ENCODE measurements at places on chromosomes 5 and 9.

GRCh38 chr5:77845324-77845646 lies 69.1 kb upstream of the TBCA start:
- DNase-seq = no peak

DNA sequence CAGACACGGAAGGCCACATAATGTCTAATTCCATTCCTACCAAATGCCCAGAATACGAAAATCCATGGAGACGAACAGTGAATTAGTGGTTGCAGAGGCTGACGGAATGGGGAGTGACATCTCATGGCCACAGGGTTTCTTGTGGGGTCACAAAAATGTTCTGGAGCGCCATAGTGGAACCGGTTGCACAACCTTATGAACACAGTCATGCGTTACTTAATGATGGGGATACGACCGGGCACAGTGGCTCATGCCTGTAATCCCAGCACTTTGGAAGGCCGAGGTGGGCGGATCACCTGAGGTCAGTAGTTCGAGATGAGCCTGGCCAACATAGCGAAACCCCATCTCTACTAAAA lies 26.0 kb upstream of the TTLL11 start:
- DNase-seq = no peak

- DNase-seq = no peak
Measured at GRCh38 chr5:106962464-106963230, 708.1 kb downstream of the EFNA5 start.

DNA sequence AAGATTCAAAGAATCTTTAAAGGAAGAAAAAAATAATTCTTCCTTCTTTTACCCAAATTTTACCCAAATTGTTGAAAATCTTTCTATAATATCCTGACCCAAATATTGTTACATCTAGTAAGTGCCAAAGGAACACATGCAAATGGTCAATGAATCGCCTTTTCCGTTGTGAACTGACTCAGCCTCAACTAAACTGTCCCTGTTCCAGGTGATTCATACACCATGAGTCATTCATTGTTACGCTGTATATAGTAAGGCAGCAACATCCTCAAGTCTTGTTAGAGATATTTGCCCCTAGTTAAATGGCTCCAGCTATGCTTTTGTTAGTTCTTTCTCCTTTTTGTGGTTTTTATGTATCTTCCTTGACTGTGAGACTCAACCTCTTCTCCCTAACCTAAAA lies 9.7 kb downstream of the PTGER4 start:
- DNase-seq = no peak

GRCh38 chr9:110837401-110838005 lies 168.9 kb downstream of the MUSK start:
- DNase-seq = no peak

- DNase-seq = no peak
Measured at GRCh38 chr5:125044491-125045282, 298.2 kb upstream of the ZNF608 start.

- no peak for DNase-seq
Measured at GRCh38 chr9:95043826-95044225, 273.7 kb downstream of the FANCC start.

DNA sequence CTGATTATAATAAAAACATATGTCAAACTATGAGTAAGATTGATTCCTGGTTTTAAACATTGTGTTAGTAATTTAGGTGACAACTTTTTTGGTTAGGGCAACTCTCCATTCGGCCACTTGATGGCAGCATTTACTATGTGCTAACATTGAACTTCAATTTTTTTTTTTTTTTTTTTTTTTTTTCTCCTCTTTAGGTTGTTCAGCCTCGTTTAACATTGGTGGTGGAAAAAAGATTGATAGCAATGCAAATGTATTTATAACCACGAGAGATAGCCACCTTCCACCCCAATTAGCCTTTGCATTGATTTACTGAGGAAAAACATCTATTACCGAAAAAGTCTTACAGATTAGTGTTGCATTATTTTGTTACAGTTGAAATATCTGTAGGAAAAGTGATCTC lies 159.1 kb downstream of the CSNK1G3 start:
- peak; percentile 2 for DNase-seq

- DNase-seq = no peak
Measured at GRCh38 chr5:89388872-89389271, 505.9 kb upstream of the MEF2C start.
